Umbilical cord (tissue), 2 donors: ENCODE measurements at places on chromosomes 3 and 15. TPM values are rescaled to one million over a fixed set of nuclear protein-coding genes. Genes with fewer than 3 reads are reported as not detected.

The GREM1 gene
- 3.6 TPM for total RNA-seq

The LRRN1 gene
- 2.4 TPM for total RNA-seq

The ROPN1 gene
- total RNA-seq, result 1.4 TPM

The DCUN1D1 gene
- total RNA-seq, result 39.7 TPM

DNA sequence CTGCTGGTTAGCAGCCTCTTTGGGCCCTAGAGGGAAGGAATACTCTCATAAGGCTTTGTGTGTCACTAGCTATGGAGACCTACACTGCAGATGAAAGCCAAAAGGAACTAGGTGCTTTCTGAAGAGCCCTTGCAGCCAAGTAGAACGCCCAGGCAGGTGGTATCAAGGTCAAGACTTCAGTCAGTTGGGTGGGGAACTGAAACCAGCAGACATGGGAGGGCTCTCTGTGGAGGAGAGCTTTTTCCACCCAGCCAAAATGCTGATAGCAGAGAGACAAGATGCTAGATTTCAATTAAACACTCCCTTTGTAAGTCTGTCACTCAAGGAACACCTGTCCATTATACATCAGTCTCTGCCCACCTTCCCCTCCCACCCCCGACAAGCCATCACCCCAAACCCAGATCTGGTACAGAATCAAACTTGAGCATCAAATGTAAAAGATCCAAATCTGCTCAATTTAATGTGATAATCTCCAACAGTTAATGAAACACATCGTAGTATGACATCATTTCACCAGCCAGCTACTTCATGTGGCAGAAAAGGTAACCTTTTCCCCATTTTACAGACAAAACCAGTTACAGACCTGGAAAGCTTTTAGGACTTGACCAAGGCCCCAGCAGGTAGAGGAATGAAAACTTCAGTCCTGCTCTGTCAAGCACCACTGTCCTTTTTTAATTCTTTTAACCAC, 14.6 kb downstream of the MRPS25 start:
- no peak for DNase-seq

GRCh38 chr3:10988991-10989484, 3.5 kb upstream of the SLC6A1 start:
- DNase-seq, result no peak

DNA sequence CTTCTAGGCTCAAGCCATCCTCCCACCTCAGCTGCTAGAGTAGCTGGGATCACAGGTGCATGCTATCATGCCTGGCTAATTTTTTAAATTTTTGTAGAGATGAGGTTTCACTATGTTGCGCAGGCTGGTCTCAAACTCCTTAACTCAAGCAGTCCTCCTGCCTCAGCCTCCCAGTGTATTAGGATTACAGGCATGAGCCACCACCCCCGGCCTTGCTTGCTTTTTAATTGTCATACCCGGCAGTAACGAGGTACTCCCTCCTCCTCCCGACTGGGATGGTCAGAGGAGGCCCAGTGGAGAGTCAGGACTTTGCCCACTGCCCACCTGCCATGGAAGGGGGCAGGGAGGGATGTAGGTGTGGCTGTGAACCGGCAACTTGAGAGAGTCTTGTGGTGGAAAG, 4.5 kb downstream of the NOX5 start:
- no peak for DNase-seq

DNA sequence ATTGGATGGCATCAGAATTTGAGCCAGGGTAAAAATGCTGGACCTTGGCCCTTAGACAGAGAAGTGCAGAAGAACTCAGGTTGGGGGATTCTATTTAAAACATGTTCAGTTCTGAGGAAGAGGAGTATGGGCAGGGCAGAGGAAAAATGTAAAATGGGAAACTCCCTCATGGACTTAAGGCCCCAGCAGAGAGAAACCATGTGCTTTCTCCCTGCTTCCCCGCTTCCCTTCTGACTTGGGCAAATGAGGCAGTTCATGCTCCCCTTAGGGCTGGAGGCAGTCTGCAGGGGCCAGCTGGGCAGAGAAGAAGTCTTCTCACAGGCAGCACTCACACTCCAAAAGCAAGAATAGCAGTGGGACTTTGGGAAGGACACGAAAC, 9.9 kb upstream of the NUDT16 start:
- DNase-seq, result no peak

- no peak for DNase-seq
Measured at GRCh38 chr3:156802821-156803606, 23.1 kb upstream of the LEKR1 start.

DNA sequence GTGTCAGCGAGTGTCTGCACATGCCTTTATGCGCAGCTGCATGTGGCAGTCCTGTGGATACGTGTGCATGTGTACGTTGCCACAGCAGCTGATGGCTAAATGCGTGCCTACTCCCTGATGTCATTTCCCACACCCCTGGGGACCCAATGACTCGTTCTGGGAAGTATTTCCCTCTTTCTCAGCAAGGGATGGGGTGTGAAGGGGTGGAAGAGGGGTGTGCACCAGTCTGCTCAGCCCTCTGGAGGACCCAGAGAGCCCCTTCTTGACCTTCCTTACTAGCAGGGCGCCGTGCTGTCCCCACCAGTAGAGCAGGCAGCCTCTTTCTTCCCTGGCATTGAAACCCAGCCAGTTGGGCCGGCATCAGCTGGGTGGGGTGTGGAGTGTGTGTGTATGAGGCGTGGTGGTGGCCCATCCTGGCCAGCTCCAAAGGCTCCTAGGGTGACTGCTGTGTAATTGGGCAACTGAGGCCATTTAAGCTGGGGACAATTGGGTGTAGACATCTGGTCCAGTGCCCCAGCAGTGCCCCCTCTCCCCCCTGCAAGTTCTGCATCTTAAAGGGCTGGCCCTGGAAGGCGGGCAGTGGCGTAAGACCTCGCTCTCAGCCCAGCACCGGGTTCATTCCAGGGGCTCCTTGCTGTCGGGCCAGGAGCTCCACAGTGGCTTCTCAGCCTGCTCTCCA, 19.2 kb downstream of the SNX33 start:
- DNase-seq, result peak; percentile 89

DNA sequence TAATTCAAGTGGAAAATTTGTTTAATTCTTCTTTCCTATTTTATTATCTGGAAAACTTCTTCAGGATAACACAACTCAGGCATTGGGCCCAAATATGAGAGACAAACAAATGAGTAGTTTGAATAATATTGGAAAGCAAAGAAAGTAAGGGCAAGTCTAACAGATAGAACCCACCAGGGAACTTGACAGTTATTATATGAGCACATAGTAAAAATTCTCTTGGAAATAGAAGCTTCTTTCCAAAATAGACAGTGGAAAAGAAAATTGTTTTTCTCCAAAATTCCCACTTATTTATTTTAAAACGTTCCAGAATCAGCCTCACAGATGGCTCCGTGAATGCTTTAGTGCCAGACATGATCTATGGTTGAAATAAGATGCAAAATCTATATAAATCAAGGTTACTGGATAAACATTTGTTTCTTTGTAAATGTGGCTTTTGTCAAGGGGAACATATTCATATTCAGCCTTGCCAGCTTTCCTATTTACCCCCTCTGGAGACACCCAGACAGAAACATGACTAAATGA, 23.9 kb downstream of the LDHAL6B start:
- DNase-seq, result no peak

GRCh38 chr3:197174927-197175326, 123.5 kb downstream of the DLG1 start:
- DNase-seq, result no peak

DNA sequence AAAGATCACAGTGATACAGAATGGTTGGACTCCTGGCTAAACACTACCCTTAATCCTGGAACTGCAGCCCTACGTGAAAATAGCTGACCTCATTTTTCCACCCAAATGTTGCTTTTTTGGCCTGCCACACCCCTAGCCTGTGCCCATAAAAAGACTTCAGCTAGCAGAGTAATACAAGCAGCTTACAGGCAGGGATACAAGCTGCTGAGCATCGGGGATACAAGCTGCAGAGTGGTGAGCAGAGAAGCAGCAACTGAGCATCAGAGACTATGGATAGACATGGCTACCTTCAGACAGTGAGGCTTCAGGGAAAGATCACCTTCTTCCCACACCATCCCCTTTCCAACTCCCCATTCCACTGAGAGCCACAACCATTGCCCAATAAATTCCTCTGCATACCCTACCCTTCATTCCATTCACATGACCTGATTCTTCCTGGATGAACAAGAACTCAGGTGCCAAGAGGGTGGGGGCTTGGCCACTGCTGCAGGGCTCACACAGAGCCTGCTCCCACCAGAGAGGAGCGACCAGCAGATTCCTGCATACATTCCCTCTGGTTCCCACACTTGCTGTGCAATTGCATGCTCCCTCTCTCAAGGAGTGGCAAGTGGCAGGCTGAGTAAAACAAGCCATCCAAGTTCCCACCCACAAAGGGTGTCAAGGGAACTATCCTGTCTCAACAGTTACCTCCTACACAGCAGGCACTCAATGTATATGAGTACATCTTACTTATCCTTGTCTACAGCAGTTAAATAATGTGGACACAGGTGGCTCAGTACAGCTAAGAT, 217.5 kb downstream of the ALCAM start:
- peak; percentile 22 for DNase-seq

DNA sequence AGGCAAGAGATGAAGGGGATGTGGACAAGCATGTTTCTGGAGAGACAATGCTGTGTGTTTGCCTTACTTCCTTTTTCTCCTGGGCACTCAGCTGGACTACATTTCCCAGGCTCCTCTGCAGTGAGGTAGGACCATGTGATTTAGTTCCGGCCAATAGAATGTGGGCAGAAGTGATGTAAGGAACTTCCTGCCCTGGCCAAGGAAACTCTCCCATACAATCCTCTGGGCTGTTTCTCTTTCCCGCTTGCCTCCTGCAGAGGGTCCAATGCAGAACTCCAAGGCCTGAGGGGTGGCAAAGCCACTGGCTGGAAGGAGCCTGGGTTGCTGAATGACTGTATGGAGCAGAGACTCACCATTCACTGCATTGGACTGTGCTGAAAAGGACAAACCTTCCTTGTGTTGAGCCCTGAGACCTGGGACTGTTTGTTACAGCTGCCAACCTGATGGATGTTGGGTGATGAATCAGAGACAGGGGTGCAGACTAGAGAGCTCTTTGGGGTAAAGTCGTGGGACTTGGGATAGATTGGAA, 82.7 kb upstream of the SLC6A6 start:
- peak; percentile 54 for DNase-seq

DNA sequence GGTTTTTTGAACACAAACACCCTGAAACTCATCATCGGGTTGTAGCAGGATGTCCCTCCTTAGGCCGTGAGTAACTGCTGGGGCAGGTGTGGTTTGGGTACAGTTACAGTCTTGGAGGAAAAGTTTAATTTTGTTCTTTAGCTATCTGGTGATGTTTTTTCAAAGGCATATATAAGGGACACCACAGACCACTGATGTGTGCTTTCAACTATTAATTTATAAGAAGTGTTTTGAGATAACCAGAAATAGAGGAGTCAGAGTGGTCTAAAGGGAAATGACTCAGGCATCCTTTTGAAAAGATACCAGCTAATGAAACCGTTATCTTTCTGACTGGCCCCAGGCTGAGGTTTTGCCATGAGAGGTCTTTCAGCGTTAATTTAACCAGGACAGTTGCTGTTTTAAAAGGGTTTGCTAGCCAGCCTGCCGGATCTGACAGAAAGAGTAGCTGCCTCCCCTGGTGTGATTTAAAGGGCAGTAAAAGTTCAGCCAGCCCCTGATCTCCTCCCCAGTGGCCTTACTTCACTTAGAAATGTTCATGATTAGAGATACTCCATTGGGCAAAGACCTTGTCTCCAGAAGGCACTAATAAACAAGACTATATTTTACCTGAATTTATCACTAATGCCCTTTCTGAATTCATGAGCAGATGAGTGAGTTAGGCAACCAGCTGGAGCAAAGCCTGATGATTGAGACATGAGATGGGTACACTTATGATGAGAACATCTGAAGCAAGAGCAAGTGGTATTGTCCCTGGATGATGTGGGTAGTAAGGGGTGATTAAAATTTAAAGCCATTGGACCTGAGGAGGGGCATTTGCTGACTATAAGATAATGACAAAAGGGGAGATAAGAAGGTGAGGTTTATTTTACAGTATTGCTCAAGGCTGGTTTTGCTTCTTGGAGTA, 482.5 kb upstream of the TBL1XR1 start:
- DNase-seq, result no peak

DNA sequence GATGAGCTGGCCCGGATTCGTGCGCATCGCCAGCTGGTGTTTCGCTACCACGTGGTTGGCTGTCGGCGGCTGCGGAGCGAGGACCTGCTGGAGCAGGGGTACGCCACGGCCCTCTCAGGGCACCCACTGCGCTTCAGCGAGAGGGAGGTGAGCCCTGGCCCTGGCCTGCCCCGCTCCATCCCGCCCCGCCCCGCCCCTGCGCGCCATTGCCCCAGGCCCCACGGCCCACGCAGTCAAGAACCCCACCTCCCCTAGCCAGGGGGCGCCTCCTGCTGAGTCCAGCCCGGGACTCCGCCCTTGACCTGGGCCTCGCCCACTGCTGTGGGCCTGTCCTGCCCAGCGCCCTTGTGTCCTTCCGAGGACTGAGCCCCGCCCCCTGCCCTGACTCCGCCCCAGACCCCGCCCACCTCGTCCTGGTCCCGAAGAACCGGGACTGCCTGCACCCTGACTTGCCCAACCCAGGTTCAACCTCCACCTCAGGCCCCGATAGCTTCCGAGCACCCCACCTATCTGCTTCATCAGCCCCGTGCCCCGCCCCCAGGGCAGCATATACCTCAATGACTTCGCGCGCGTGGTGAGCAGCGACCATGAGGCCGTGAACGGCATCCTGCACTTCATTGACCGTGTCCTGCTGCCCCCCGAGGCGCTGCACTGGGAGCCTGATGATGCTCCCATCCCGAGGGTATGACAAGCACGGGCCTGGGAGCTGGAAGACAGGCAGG, 14.8 kb downstream of the NT5DC2 start:
- no peak for DNase-seq

GRCh38 chr3:151964743-151965142, 91.3 kb downstream of the SUCNR1 start:
- DNase-seq, result no peak

DNA sequence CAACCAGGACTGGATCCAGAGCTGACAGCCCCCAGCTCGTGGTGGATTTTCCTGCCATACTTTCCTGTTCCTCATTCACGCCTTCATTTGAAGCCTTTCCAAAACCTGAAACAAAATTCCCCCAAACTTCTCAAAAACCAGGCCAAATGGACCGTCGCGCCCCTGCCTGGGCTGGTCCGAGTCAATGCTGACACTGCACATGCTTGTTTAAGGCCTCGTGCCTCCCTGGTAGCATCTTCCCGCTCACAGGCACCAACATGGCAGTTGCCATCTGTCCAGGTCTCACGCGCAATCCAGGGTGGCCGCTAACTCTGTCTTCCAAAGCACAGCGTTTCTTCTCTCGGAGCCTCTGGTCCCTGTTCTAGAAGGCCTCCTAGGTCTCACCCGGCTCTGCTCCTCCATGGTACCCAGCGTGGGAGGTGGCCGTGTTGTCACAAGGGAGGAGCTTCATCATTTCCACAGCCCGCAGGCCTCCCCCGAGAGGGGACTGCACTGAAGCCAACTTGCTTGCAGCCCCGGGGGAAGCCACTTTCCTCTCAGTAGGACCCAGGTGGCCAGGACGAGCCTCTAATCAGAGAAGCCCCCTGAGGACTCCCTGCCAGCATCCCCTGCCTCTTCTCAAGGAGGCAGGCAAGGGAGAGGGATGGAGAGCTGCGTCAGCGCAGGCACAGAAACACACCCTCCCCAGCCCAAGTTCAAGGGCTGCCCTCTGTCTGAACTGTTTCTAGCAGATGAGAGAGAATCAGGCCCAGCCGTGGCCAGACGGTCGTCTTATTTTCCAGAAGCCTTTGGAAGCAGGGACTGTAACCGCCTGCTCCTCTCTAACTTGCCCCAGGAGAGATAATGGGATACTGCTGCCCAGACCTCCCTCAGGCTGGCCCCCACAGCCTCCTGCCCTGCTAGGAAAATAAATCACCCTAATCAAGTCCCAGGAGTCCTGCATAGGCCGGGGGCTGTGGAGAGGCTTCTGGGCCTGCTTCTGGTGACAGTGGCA, 152.8 kb upstream of the TLE3 start:
- DNase-seq, result peak; percentile 88

- DNase-seq, result no peak
Measured at GRCh38 chr3:132556508-132557159, 40.4 kb upstream of the ACKR4 start.
